Kidney epithelial cell (primary cell): ENCODE measurements at places on chromosomes 3 and 15. TPM values are rescaled to one million over a fixed set of nuclear protein-coding genes. Genes with fewer than 3 reads are reported as not detected.
A peak's percentile ranks its signal among the peaks of the same experiment; 100 is the strongest.

DNA sequence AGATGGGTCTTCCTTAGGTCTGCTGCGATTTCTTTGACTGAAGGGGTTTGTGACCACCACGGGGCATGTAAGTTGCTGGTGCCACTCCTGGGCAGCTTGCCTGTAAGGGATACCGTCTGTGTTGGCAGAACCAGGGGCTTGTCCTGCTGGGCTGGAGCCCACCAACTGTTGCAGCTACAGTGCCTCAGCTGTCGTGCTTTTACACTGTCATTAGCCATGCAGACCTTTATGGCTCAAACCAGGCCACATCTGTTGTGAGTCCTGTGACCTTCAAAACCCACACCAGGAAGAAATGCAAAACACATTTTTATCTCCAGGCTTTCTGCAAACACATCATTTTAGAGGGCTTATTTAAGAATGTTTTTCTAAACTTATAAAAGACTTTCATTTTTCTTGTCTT is 168.7 kb downstream of the PTPRG start:
- no peak for DNase-seq

GRCh38 chr3:12273045-12273695 is 15.7 kb upstream of the PPARG start:
- no peak for DNase-seq

DNA sequence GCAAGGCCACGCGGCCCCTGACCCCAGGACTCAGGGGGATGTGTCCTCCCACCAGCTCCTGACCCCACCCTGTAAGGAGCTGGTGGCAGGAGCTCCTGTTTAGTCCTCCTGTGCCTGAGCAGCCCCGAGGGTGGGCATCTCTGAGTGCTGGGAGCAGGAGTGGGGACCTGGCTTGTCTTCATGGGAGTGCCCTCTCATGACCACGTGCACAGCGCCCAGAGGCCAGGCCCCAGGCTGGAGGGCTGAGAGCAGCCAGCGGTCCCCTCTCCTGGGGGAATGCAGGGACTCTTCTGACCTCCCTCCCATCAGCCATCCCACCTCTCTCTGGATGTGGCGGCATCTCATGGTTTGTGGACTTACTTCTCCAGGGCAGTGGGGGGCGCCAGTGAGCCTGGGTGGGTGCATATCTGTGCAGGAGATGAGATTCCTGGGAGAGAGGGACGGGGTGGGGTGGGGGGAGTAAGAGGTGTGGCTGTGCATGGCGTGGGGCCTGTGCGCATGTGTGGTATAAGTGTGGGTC is 205.6 kb downstream of the TBC1D2B start:
- no peak for DNase-seq

- DNase-seq = no peak
Measured at GRCh38 chr15:36978126-36978525, 122.2 kb downstream of the MEIS2 start.

- no peak for DNase-seq
Measured at GRCh38 chr15:69750253-69750652, 297.6 kb downstream of the RPLP1 start.

DNA sequence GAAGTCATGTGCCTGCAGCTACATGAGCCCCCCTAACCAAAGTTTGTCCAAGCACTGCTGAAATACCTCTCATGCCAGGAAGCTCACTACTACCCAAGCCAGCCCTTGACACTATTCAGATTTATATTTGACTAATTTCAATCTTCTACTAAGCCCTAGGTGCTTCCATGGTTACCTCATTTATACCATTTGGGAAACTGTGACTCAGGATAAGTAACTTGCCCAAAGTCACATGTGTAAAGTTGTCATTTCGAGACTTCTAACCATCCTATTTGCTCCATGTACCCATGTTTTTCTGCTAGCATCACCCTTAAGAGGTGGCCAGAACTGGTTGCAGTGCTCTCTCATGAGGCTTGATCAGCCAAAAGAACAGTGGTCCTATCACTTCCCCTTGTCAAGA is 20.7 kb upstream of the TIMP4 start:
- DNase-seq = no peak

- DNase-seq = no peak
Measured at GRCh38 chr3:98779541-98780335, 16.6 kb downstream of the ST3GAL6 start.

GRCh38 chr15:38671675-38672254 is 107.2 kb upstream of the RASGRP1 start:
- DNase-seq = no peak

- DNase-seq = peak; percentile 89
Measured at GRCh38 chr3:139906418-139906817, 28.6 kb upstream of the CLSTN2 start.

DNA sequence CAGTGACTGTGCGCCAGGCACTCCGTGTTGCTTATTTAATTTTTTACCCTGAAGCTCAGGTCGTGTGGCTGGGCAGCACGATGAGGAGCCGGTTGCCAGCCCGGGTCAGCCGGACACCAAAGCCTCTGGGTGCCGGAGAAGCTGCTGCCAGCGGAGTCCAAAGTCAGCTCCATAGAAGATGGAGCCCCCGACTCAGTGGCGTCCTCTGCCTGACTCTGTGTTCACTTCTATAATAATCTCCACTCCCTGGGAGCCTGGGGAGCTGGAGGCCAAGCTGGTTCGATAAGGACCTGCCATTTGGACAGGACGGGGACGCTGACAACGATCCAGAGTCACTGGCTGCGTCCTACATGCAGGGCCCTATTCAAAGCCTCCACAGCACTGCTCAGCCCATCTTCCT is 78.6 kb downstream of the VGLL4 start:
- no peak for DNase-seq

- DNase-seq = peak; percentile 50
Measured at GRCh38 chr15:69305204-69305931, 6.7 kb downstream of the PAQR5 start.

- DNase-seq = no peak
Measured at GRCh38 chr15:75431270-75431669, 20.2 kb downstream of the SIN3A start.

DNA sequence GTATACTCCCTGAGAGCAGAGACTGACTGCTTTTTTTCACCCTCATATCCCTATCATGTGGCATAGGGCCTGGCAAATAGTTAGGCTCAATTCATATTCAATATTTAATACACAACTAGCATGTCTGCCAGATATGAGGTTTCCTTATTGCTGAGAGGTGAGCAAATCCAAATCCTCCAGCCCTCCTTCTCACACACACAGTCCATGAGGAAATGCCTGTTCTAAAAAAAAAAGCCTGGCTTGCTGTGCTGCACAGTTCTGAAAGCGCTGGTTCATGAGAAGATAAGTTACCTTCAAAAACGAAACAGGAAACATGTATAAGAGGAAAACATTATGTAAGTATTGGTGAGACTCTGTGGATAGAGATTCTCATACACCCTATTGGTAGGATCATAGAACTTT is 15.5 kb upstream of the ACAP2 start:
- no peak for DNase-seq

- peak; percentile 51 for DNase-seq
Measured at GRCh38 chr3:30688776-30689641, 82.6 kb downstream of the TGFBR2 start.

GRCh38 chr3:110656394-110657025 is 415.1 kb upstream of the NECTIN3 start:
- no peak for DNase-seq

- no peak for DNase-seq
Measured at GRCh38 chr3:50405249-50405648, 45.9 kb upstream of the TMEM115 start.

DNA sequence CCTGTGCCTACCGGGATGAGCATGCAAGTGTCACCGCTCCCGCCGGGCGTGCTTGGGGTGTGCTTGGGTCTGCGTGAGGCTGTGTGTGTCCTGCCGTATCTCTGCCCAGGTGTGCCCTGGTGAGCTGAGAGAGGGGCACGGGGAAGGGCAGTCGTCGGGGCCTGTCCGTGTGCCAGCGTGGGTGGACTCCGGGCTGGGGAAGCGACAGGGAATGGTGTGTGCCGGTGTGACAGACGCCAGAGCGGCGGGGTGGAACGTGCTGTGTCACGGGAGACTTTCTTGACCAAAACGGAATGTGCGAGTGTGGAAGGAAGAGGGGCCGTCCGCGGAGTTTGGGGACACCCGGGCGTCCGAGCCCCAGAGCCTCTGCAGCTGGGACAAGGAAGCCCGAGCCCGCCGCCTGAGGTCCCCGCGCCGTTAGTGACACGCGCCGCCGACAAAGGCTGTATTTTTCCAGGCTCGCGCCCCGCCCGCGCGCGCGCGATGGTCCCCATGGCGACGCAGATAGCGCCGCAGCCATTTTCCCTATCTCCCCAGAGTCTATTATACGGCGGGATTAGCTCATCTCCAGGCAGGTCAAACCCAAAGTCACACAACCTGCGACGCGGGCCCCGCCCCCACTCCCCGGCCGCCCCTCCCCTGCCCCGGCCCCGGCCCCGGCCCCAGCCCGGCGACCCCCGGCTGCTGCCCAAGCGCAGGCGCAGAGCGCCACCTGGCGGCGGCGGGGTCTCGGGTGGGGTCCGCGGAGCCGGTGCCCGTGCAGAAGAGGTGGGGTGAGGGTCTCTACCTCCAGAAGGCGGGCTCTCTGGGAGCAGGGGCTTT is 4.5 kb upstream of the GATA2 start:
- no peak for DNase-seq

- DNase-seq = no peak
Measured at GRCh38 chr15:28994142-28994830, 108.5 kb downstream of the APBA2 start.

- DNase-seq = no peak
Measured at GRCh38 chr15:39886418-39886817, 33.6 kb downstream of the GPR176 start.

DNA sequence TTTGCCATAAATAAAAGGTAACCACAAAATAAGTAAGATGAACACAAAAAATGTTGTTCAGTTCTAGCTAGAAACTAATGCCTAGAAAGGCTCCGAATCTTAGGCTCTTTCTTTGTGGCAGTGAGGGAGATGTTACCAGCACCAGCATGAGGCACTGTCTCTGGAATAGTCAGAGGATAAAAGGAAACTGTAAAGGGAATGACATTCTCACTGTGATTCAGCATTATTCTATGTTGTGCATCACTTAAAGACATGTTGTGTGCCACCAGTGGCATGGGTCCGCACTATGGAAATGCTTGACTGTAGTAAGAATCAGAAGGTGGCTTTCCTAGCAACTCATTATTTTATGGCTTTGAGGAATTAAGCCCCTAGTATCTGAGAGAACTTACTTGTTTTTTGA is 70.8 kb downstream of the SEC22A start:
- no peak for DNase-seq

GRCh38 chr3:10952525-10952924 is 40.0 kb upstream of the SLC6A1 start:
- no peak for DNase-seq

DNA sequence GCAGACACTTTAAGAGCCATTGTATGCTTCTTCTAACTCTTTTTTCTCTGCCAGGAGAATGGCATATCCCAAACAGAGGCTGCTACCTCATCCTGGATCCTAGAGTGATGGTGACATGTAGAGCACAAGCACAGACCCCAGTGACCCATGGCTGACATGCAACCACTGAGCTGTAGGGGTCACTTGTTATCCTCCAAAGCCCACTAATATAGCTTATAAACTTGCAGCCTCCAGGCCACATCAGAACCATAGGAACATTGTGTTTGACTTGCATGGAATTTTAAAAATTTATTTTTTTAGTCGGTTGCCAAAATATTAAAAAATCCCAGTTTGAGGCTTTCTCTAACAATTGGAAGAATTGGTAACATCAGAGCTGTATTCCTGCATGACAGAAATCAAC is 283.0 kb upstream of the WNT5A start:
- DNase-seq = no peak

- no peak for DNase-seq
Measured at GRCh38 chr3:71994203-71994602, 209.3 kb upstream of the PROK2 start.

GRCh38 chr15:67369359-67369998 is 114.9 kb downstream of the IQCH start:
- DNase-seq = no peak

DNA sequence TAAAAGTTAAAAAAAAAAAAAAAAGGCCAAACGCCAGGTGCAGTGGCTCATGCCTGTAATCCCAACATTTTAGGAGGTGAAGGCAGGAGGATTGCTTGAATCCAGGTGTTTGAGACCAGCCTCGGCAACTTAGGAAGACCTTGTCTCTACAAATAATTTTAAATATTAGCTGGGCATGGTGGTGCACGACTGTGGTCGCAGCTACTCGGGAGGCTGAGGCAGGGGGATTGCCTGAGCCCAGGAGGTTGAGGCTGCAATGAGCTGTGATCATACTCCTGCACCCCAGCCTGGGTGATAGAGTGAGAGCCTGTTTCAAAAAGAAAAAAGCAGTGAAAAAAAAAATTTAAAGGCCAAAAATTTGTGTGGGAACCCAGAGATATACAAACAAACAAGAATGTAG is 2.7 kb upstream of the DLEC1 start:
- DNase-seq = no peak

DNA sequence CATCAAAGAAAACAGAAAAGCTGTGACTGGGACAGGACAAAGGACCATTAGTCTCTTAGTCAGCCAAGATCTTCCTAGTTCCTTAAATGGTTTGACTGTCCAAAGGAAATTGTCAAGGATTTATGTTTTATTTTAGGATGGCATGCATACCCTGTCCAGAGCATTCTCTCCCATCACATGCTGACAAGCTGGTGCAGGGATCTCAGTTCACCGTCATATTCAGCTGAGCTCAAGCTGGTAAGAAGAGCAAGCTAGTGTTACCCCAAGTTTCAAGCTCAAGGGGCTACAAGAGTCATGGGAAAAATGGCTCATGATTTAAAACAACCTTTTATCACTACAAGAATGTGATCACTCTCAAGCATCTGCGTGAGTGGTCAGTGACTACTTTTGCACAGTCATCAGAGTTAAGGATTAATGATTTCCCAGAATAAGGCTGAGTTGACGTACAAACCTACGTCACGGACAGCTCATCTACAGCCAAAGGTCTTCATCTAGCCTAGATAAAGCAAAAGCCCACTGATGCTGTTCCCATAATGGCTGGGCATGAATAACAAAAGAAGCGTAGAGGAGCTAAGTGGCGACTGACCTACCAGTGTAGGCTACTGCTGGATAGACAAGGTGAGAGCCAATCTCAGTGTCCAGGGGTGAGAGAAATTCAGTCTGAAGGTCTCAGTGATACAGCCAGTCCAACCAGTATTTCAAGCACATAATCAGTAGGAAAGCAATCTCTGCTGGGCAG is 157.5 kb downstream of the GABRB3 start:
- no peak for DNase-seq

- DNase-seq = no peak
Measured at GRCh38 chr15:46786590-46787285, 930.6 kb upstream of the SEMA6D start.

DNA sequence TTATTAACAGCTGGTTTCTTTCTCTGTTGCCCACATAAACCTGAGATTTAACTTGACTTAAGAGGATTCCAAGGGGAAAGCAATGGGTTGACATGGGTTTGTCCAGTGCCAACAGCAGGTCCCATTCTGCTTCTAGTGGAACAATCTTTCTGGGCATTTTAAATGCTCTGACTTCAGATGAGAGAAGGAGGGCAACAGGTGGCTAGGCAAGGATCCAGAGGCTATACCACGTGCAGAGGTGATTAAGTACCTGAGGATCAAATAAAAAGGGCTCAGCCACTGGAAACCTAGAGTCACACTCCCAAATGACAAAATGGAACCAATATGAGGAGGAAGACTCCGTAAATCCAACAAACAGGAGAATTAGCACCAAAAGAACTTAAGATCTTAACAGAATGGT is 28.5 kb downstream of the CMTM6 start:
- DNase-seq = no peak

The KBTBD13 gene
- not detected in 2 replicates for total RNA-seq

The CELSR3 gene
- 5.2 and 5.6 TPM in 2 replicates for total RNA-seq

The GNAT1 gene
- not detected in 2 replicates for total RNA-seq

The RPL29 gene
- total RNA-seq = 2,366 and 2,384 TPM in 2 replicates

The RAB43 gene
- 54.6 and 58.0 TPM in 2 replicates for total RNA-seq

The DLEC1 gene
- total RNA-seq = 0.17 TPM in 1 of 2 replicates, not detected in the other

The UTS2B gene
- 0.46 and 2.5 TPM in 2 replicates for total RNA-seq

The TPRG1 gene
- 0.41 and 1.4 TPM in 2 replicates for total RNA-seq

The SNURF gene
- 1.4 and 2.5 TPM in 2 replicates for total RNA-seq

The MOBP gene
- total RNA-seq = 0.08 and 0.75 TPM in 2 replicates
